CD4-positive, alpha-beta T cell treated with Interleukin-10 for 1 hour (primary cell): ENCODE measurements at places on chromosomes 16 and 17.

DNA sequence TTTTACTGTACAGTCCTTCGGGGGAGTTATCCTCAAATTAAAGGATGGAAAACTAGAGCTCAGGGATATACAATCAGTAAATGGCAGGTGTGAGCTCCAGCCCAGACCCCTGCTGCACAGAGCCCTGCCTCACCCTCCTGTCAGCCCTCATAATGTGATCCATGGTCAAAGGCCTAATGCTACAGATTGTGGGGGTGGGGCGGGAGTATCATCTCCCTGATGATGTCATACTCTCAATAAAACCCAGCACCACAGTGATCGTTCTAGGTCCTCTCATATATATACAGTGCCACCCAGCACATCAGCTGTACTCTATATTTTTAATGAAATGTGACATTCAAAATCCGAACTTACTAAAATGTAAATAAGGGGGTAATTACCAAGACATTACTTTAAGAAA lies 61.5 kb downstream of the SLC39A11 start:
- DNase-seq: no peak

- no peak for DNase-seq
Observed at GRCh38 chr16:369275-369865, 968 bp downstream of the MRPL28 start.

DNA sequence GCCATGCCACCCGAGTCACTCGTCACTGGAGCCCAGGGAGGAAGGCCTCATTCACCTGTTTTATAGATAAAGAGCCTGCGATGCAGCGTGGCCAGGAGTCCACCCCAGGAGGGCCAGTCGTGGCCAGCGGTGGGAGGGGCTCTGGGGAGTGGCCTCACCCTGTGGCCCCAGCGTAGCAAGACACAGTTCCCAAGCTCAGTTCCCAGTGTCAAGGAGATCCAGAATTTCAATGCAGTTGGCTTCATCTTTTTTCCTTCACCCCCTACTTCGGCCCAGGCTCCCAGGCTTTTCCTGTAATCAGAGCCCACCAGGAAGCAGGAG lies 84.0 kb downstream of the ABR start:
- DNase-seq: no peak

DNA sequence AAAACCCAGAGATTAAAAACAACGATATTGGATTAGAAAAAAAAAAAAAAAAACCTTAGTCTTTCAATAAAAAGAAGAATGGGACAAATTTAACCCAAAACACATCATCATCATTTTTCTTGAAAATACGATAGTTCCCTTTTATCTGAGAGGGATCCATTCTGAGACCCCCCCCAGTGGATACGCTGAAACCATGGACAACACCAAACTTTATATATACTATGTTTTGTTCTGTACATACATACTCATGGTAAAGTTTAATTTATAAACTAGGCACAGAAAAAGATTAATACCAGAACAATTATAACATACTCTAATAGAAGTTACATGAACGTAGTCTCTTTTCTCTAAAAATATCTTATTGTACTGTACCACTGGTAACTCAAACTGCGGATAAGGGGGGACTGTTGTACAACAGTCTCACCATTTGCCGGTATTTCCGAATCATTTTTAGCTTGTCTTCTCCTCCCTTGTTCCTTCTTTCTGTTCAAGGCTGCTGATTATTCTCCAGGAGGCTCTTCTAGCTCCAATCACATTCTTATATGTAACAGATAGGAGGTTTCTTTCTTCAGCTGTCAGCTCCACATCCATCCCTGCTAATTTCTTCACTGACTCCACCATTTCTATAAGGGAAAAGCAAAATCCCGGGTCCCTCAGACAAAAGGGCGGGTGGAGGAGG lies 37.0 kb downstream of the RNF135 start:
- no peak for DNase-seq

GRCh38 chr16:340370-341091 lies 12.0 kb downstream of the AXIN1 start:
- DNase-seq: no peak

DNA sequence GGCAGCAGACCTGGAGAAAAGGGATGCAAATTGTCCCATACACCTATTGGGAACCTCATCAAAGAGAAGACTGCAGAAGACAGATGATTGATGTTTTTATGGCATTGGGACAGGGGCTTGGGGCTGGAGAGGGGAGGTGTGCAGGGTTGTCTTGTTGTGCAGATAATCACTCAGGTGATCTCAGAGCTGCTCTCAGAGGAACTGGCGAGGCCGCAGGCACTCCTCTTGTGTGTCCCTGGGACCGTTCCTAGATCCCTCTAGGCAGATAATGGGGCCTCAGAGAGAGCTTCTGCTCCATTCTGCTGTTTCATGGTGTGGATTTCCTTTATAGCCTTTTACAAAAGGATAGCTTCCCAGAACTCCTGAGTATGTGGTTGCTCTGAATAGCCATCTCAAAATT lies 1.6 kb downstream of the RNF213 start:
- DNase-seq: no peak

DNA sequence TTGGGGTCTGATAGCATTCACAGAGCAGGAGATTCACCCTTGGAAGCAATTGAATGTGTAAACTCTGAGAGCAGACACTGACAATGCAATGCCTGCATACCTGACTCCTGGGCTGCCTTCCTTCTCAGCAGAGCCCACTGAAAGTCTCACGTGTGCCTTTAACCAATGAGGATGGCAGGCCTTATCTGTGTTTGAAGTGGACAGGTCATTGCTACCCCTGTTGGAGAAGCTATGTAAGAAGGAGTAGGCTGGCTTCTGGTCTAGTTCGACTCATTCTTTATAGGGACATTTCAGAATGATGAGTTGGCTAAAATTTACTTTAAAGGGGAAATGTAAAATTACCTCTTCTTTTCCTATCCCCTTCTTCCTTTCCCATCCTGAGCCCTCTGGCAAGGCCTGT lies 446.3 kb downstream of the SLC39A11 start:
- no peak for DNase-seq

DNA sequence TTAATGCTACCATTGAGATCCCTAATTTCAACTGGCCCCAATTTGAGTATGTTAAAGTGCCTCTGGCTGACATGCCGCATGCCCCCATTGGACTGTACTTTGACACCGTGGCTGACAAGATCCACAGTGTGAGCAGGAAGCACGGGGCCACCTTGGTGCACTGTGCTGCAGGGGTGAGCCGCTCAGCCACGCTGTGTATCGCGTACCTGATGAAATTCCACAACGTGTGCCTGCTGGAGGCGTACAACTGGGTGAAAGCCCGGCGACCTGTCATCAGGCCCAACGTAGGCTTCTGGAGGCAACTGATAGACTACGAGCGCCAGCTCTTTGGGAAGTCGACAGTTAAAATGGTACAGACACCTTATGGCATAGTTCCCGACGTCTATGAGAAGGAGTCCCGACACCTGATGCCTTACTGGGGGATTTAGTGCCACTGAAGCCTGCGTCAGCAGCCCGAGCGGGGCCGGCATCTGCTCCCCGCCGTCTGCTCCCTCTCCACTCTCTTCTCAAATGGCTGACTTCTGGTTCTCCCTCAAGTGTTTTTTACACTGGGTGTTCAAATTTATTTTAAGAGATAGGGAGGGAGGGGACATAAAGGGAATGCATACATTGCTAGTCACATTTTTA lies 22.9 kb downstream of the DUSP14 start:
- DNase-seq: no peak

- no peak for DNase-seq
Observed at GRCh38 chr16:4378161-4378666, 6.6 kb downstream of the VASN start.

GRCh38 chr16:4381072-4381934 lies 9.7 kb downstream of the VASN start:
- DNase-seq: no peak

DNA sequence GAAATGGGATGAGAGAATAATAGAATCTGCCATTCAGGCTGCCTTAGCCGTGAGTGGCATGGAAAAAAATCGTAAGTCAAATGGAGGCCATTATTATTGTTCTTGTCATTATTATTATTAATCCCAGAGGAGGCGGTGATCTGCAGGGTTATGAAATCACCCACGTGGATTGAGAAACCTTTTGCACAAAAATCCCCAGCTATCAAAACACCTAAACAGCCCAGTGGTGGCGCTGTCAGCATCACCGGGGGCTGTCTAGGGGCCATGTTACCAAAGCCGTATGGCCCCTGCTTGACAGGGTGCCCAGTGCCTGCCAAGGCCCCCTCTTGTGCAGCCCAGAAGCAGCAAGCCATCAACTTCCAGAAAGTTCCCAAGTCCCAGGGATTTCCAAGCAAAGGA lies 25.2 kb downstream of the CNGB1 start:
- no peak for DNase-seq

DNA sequence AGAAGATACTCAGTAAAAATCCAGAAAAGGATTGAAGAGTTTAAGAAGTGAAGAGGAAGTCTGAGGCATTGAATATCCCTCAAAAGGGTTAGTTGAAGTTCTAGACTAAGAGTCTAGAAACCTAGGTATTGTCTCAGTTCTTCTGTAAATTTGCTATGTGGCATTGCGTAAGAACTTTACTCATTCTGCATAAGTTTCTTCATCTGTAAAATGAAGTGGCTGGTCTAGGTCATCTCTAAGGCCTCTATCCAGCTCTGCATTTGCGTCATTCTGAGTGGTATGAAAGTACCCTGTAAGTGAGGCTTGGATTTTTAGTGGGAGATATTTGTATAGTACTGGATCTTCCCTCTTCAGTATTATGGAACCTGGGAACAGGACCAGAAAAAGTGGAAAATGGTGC lies 130.2 kb downstream of the MYO1D start:
- DNase-seq: no peak

DNA sequence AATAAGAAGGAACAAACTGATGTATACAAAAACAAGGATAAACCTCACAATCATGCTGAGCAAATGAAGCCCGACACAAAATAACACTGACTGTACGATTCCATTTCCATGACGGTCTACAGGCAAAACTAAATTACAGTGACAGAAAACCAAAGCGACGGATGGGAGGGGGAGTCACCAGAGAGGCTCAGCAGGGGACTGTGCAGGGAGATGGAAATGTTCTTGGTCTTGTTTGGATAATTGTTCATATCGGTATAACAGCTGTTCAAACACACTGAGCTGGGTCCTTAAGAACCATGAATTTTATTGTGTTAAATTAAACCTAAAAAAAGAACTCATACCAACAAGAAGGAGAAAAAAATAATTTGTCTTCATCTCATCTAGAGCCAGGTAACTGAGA lies 97.8 kb downstream of the NXN start:
- DNase-seq: no peak

GRCh38 chr17:75832164-75832651 lies 12.0 kb downstream of the UNC13D start:
- peak; percentile 72 for DNase-seq

DNA sequence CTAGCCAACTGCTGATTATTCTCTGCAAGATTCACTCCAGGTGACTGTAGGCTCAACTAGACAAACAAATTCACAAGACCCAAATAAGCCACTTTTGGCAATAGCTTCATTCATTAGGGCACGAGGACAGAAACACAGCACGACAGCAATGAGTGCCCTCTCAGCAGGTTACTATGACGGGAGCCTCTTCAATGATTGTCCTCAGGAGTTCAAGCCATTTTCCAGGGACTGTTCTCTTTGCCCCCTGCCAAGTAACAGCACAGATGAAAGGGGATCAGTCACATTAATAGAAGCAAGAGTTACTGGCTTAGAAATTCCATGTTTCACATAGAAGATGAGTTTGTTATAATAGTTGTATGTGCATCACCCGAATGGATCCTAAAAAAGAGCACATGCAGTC lies 712.2 kb downstream of the CDH8 start:
- DNase-seq: no peak

- DNase-seq: no peak
Observed at GRCh38 chr16:75080205-75081029, 36.2 kb downstream of the LDHD start.

- no peak for DNase-seq
Observed at GRCh38 chr17:55430541-55431288, 9.1 kb upstream of the MMD start.

DNA sequence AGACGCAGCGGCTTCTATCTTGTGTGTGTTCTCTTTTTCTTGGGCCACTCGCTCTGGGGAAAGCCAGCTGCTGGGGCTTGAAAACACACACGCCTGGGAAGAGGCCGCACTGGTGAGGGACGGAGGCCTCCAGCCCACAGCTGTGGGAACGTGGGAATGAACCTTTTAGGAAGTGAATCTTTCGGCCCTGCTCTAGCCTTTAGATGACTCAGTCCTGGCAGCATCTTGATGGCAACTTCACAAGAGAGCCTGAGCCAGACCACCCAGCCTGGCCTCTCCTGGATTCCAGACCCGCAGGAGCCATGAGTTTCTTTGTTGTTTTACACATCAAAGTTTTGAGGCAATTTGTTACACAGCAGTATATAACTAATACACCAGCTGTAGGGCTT lies 2.2 kb upstream of the PDPK1 start:
- no peak for DNase-seq

DNA sequence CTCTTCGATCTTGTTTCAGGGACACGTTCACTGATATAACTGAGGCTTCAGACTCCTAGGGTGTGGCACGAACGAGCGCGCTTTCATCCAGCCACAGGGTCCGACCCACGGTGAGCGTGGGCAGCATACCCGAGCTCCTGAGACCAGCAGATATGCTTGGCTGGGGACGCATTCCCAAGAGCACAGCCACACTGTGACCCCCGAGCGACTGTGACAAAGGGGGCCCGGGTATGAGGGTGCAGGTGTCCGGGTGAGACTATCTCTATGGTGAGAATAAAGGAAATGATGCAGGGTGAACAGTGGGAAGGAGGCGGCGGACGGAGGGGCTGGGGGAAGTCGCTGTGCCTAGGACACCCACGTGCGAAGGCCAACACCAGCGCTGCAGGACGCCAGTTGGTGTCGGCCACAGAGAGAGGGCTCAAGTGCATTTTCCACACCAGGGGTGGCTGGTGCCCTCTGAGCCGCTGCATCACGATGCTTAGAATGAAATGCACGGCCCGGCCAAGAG lies 17.6 kb downstream of the RPH3AL start:
- no peak for DNase-seq

GRCh38 chr17:80060644-80061043 lies 24.2 kb downstream of the CCDC40 start:
- DNase-seq: no peak

- no peak for DNase-seq
Observed at GRCh38 chr16:1461146-1461545, 13.7 kb downstream of the CLCN7 start.

DNA sequence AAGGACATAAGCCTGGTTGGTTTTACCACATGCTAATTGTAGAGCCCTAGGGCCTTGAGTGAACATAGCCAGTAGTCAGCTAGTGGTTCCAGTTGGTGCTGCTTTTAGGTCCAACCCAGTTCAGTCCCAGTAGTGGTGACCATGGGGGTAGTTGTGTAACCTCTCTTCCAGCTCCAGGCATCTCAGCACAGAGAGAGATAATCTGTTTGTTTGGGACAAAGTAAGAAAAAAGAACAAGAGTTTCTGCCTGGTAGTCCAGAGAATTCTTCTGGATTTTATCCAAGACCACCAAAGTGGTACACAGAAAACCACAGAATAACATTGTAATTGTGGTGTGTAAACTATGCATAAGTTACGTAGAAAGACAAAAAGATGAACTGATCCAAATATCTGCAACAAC lies 5.2 kb upstream of the CCL13 start:
- DNase-seq: no peak

DNA sequence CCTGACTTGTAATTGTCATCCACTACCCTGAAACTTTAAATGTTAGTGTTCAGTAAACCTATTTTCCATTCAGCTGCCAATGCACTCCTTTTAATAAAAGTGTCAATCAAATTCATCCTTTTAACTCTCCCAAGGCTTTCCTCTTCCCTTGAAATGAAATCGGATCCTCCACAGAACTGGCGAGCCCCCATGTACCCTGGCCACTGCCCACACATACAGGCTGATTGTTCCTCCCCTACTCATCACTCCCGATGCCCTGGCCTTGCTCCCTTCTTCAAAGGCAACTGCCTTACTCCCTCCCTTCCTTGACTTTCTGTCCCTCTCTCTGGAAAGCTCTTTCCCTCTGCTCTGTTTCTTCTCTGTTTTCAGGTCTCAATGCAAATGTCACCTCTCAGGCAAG lies 7.6 kb downstream of the KRT33A start:
- DNase-seq: no peak
